Stimulated activated CD8-positive, alpha-beta memory T cell treated with anti-CD3 and anti-CD28 coated beads, Interleukin-2, amount 100 ng/mL, for 1 hour (primary cell): ENCODE measurements at places on chromosomes 6 and 20.

DNA sequence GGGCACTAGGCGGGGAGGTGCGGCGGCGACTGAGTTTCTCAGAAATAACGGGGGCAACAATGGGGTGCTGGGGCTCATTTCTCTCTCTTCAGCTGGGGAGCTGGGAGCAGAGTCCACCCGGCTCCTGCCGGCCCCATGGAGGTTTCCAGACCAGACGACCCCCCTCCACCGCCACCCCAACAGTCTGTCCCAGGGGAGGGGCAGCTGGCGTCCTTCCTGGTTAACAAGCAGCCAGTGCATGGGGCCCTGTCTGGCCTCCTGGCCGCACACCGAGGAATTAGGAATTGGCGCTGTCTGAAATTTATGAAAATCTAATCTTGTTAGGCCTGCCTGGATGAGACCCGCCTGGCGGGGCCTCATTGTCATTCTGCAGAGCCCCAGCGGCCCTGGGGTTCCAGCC lies 42.4 kb downstream of the PMEPA1 start:
- DNase-seq: no peak

- DNase-seq: no peak
These were observed 31.7 kb downstream of the C20orf173 start for GRCh38 chr20:35497780-35498189.

GRCh38 chr6:87808005-87808757 lies 106.1 kb upstream of the AKIRIN2 start:
- no peak for DNase-seq

DNA sequence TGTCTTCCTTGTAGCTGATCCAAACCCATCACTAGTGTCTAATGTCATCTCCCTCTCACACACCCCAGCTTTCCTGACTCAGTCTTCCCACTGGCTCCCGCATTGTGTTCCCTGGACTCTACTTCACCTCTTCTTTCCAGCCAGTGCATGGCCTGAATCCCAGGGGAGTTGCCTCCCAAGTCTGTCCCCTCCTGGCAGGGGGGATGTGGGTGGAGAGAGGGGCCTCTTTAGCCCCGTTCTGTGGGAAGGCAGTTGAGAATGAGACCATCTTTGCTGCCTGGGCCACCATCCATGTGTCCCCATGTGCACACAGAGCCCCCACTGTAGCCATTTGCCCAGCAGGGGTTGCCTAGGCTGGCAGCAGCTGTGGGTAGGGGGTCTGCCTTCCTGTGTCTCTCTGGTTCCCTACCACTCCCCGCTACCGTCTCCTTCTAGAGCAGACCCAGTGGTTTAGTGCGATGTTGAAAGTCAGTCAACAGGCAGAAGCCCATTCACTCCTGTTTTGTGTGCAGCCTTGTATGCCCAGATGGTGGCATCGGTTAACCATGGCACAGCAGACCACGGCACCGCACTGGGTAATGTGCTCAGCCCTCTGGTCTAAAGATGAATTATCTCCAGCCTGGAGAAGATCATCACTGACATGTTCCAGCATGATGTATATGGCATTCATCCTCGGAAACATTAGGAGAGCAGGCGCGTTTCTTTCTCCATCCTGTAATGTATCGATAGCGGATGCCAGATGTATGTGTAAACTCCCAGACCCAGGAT lies 178.8 kb upstream of the SNX9 start:
- DNase-seq: no peak

GRCh38 chr6:29760328-29760727 lies 37.1 kb downstream of the HLA-F start:
- DNase-seq: no peak

DNA sequence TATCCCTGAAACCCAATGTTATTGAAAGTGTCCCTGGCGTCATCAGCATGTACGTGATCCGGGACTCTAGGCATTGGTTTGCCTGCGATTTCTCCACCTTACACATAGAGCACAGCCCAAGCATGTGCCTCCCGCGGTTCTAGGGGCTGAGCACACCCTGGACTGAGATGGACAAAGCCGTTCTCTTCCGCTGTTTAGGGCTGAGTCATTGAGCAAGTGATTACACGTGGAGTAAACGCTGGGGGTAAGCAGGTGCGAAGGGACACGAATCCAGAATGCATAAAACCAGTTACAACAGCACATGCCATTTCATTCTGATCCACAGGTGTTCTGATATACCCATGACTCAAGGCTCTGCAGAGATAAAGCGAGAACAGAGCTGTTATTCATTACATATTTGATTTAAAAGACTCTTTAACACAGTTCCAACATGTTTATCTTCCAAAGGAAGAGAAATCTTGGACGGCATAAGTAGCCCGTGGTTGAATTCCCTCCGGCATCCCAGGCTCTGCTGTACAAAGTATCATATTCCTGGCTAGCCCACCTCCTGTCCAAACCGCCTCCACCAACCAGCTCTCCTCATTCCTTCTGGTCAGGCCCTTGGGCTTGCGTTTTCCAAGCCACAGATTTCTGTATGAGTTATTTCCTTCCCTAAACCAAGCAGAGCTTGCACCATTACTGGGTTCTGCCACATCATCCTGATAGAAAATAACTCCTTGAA lies 36.1 kb upstream of the THBS2 start:
- DNase-seq: no peak

DNA sequence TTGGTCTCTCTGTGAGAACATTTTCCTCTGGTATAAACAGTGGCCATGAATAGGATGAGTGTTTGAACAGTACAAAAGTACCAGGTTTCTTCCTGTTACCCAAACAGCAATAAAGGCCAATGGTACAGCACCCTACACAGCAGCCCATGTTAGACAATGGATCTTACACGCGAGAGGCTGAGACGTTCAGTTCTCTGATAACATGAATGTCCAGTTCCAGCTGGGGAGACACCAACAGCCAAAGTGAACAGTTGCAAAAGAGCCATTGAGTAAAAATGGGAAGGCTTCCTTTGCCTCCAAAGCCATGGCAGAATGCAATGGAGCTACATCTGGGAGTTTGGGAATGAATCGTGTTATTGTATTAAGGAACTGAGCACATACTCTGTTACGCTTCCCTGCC lies 246.8 kb upstream of the SGK1 start:
- DNase-seq: no peak

GRCh38 chr6:99276747-99277146 lies 72.7 kb downstream of the FAXC start:
- no peak for DNase-seq

- DNase-seq: no peak
These were observed 154.6 kb downstream of the SASH1 start for GRCh38 chr6:148497257-148497656.

DNA sequence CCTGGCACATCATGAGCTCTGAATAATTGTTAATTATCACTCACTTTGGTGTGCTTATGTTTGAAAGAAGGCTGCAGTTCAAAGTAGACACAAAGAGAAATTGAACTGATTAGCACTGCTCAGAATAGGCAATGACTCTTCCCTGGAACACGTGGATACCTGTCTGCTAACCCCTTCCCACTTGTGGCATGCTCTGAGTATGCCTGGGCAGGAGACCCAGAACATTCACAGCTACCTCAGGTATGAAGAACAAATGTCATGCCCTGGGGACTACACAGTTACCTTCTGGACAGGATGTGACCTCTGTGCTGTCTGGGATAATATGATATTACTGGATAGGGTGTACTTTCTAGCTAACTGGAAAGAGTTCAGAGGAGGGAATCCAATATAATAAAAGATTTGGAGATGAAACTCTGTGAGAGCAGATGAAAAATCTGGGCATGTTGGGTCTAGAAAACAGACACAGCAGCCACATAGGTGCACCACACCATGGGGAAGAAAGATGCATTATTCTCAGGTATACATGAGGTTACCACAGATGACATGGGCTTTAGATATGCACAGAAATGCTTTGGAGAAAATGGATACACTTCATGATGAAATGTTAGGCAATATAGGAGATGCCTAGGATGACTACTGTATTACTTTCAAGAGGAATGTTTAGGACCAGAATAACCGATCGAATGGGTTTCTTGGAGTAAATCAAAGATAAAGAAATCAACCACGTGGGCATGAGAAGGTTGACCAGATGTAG lies 324.2 kb upstream of the PREP start:
- no peak for DNase-seq

- no peak for DNase-seq
These were observed 25.0 kb upstream of the TCP11 start for GRCh38 chr6:35166116-35166515.

DNA sequence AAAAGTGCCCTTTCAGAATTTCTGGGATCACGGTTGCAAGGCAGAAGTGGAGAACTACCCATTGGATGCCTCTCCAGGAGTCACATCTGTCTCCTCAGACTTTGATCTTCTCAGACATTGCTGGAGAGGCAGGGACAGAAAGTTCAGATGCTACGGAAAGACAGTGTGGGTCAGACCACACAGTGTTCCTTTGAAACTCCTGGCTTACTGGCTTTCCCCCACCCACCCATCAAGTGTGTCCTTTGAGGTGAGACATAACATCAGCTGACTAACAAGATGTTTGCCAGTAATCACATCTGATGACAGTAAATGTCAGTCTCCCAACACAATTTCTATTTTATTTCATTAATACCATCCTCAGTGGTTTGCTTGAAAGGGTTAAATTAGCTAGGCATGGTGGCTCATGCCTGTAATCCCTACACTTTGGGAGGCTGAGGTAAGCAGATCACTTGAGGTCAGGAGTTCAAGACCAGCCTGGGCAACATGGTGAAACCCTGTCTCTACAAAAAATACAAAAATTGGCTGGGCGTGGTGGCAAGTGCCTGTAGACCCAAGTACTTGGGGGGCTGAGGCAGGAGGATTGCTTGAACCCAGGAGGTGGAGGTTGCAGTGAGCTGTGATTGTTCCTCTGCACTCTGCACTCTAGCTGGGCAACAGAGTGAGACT lies 67.2 kb upstream of the SNX9 start:
- no peak for DNase-seq

DNA sequence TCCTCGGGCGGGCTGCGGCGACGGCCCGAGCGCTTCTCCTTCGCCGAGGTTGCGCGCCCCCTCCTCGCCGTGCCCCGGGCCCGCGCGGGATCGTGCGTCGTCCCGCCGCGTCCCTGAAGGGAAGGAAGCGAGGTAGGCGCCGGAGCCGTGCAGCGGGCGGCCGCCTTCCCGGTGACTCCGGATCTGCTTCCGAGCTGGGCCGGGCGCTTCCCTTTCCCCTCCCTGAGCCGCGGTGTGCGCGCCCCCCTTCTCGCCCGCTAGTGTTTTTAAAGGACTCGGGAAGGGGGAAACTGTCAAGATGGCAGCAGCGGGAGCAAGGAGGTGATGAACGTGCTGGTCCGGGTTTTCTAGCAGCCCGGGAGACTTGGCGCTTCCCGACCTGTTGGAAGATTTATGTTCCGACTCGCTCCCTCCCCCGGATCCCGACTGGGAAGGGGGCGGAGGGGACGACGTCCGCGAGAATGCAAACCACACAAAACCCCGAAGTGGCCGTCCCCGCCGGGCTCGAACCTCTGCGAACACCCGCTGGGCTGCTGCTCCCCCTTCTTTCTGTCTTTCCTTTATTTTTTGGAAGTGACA lies 744 bp upstream of the FOXO3 start:
- DNase-seq: no peak

- no peak for DNase-seq
These were observed 3.4 kb downstream of the SCUBE3 start for GRCh38 chr6:35216851-35217811.

- no peak for DNase-seq
These were observed 21.1 kb upstream of the TMEM181 start for GRCh38 chr6:158538741-158539140.

DNA sequence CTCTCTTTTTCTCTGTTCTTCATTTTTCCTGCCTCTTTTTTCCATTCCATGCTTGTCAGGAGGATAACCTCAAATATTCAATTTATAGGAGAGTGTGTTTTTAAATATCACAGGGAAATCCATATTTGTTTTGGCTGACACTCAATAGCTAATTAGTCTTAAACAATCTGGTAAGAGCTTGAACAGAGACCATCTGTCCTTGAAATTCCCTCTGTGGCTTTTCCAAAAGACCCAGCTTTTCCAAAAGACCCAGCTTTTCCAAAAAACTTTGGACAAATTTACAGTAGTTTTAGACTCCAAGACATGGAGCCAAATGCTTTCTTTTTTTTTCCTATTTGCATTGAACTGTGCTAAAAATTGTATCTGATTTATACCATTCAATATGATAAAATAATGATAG lies 127.4 kb upstream of the FAM83B start:
- no peak for DNase-seq

DNA sequence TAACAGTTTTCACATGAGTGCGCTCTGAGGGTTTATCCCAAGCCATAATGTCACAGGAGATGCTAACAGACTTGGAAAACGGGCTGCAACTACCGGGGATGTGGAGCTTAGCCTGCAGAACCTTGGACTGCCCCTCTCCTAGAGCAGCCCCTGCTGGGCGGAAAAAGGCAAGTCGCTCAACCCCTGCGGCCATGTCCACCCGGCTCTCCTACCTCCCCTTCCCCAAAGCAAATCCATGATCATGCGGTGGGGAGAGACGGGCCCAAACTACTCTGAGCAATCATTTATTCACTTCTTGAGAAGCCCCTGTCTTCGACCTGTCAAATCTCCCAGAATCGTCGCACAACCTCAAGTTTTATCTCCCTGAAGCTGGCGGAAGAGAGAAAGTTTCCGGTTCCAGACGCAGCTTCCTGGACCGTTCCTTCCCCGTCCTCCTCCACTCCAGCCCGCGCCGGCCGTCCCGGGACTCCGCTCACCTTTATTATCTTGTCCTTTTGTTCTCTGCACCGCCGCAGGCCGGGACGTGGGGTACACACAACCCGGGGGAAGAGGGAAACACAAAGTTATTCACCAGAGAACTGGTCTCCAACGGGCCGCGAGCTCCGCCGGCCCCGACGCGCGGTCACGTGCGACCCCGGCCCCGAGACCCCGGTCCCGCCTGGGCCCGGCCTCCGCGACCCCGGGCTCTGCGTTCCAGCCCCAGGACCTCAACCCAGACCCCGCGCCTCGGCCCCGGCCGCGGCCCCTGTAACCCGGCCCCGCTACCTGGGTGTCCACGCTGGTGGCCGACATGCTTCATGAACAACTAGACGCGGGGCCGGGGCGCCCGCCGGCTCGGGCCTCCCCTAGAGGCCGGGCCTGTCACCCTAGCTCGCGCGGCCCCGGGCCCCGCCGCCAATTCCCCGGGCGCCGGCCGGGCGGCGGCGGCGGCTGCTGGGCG lies 560 bp downstream of the YTHDF1 start:
- DNase-seq: no peak

DNA sequence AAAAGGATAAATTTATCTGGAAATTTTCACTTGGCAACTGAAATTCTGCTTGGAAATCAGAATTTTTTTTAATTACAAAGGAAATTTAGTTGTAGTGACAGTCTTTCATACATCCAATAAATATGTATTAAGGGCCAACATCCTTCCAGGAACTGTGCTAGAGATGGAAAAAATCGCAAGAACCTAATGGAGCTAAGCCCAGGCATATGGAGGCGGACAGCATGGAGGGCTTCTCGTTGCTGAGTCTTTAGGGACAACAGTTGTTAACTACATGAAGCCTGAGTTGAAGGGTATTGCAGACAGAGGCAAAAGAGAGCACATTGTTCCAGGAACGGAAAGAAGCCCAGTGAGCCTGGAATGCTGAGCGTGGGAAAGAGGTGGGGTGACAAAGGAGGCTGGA lies 208.9 kb downstream of the IBTK start:
- DNase-seq: no peak

- no peak for DNase-seq
These were observed 78.2 kb upstream of the EEF1E1 start for GRCh38 chr6:8180327-8181159.

GRCh38 chr6:109853426-109853825 lies 124.7 kb upstream of the GPR6 start:
- no peak for DNase-seq
